ENCODE measurements at places on chromosomes 7 and 10.

DNA sequence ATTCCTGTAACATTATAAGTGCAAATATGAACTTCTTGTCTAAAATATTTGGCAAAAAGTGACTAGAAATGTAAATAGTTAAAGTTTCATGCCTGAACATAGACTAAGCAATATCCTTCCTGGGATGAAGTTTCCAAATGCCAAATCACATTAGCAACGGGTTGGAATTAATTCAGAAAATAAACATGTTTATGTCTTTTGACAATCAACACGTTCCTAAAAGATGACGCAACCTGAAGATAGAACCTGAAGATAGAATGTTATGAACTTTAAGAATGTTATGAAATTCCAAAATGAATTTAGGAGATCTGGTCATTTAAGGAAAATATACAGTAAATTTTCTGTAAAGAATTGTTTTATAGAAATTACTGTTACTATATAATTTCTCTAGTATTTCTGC lies 9.2 kb downstream of the LAMB4 start:
- no peak for DNase-seq

DNA sequence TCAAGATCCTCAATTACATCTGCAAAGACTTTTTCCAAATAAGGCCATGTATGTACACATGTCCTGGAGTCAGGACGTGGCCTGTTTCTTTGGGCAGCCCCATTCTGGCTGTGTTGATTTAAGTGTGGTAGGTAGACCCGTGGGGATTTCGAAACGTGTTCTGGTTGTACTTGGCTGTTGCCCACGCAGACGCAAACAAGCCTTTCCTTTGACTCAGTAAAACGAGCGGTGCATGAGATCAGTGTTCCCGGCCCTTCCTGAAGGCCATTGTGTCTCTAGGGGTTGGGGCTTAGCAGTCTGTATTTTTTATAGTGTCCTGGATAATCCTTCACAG lies 64.8 kb upstream of the DNAJB6 start:
- no peak for DNase-seq

GRCh38 chr10:78510566-78511323 lies 477.1 kb downstream of the RPS24 start:
- DNase-seq = no peak

DNA sequence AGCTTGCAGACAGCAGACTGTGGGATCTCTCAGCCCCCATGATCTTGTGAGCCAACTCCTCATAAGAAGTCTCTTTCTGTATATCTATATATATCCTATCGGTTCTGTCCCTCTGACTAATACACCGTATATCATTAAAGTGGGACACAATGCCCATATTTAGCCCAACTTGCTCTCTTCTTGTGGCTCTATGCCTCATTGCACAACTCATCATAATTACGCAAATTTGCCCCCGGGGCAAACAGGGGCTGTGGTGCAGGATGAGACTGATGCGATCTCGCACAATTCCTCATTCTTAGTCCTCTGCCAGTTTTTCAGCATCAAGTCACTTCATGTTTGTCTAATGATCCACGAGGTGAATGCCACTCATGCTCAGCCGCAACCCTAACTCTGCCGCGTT lies 183.2 kb downstream of the PRPF18 start:
- DNase-seq = no peak

- DNase-seq = peak; percentile 27
Measured at GRCh38 chr7:150621376-150621775, 10.8 kb downstream of the GIMAP6 start.

GRCh38 chr10:86377797-86378146 lies 11.2 kb upstream of the GRID1 start:
- DNase-seq = no peak

GRCh38 chr10:112914288-112914952 lies 35.6 kb upstream of the TCF7L2 start:
- no peak for DNase-seq

- no peak for DNase-seq
Measured at GRCh38 chr7:76023002-76023401, 24.8 kb downstream of the STYXL1 start.

DNA sequence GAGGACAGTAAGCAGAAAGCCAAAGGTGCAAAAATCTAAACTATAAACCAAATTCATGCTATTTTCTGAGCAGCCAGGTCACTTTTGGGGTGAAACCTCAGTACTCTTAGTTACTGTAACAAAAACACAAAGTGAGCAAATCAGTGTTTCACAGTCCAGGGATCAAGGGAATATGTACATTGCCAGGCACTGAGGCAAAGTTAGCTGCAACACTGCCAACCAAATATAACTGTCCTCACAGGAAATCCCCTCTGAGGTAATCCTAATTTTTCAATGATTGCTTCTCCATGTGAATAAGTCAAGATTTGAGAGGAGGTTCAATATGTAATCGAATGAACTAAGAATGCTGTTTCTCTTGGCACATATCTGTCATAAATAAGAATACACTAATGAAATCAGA lies 229.7 kb downstream of the TSPAN12 start:
- no peak for DNase-seq

DNA sequence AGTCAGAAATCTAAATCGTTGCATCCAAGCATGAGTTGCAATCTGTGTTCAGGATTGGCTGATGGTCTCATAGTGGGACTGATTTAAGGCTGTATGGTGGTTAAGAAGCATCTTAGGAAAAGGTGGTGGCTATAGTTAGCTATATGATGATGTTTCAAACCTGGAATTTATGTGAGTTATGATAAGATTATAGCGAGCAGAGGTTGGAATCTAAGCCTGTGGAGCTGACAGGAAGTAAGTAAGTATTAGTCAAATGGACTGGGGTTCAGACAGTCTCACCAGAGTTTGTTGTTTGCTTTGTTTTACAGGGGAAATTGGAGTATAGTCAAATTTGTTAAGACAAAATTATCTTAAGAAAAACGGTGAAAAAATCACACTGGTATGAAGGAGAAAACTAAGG lies 56.7 kb downstream of the ANKRD7 start:
- no peak for DNase-seq

DNA sequence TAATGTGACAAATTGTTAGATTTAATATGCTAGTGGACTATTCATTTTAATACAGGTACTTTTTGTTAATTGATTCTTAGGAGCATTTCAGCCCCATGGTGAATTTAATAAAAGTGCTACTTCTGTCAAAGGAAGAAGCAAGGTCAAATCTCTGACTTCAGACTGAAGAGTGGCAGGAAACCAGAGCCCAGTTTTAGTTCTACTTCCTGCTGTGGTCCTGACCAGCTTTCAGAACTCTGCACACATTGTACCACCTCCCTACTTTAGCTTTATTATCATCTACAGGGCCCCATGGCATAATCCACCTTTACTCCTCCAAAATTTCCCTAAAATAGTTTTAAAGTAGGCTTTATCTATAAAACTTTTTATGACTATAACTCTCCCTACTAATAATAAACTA lies 33.7 kb downstream of the CTTNBP2 start:
- DNase-seq = no peak

DNA sequence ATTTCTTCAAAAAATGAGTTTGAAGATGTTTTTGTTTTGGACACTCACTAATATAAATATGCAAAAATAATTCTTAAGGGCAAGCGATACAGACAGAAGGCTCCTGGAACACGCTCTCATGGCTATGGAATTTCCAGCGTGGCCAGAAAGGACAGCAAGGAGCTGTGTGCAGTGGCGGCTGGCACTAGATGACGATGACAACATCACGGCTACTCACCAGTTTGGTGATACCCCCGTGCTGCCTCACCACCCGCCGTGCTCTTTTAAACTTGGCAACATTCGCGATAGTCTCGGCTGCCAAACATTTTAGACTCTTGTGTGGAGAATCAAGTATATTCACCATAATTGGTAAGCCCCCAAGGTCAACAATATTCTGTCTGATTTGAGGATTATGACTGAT lies 54.9 kb downstream of the ODAD2 start:
- DNase-seq = no peak

GRCh38 chr7:70288781-70289456 lies 690.6 kb downstream of the AUTS2 start:
- DNase-seq = no peak

DNA sequence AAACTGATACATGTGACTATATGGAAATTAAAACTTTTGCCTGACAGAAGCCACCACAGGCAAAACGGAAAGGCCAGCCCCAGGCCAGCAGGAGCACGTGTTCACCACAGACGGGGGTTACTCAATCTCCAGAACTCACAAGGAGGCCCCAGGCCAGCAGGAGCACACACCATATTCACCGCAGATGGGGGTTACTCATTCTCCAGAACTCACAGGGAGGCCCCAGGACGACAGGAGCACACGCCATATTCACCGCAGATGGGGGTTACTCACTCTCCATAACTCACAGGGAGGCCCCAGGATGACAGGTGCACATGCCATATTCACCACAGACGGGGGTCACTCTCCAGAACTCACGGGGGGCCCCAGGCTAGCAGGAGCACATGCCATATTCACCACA lies 61.5 kb downstream of the NKX6-2 start:
- no peak for DNase-seq

- no peak for DNase-seq
Measured at GRCh38 chr7:138958391-138958956, 22.7 kb downstream of the KIAA1549 start.

- DNase-seq = no peak
Measured at GRCh38 chr10:110103921-110104461, 96.2 kb downstream of the ADD3 start.

DNA sequence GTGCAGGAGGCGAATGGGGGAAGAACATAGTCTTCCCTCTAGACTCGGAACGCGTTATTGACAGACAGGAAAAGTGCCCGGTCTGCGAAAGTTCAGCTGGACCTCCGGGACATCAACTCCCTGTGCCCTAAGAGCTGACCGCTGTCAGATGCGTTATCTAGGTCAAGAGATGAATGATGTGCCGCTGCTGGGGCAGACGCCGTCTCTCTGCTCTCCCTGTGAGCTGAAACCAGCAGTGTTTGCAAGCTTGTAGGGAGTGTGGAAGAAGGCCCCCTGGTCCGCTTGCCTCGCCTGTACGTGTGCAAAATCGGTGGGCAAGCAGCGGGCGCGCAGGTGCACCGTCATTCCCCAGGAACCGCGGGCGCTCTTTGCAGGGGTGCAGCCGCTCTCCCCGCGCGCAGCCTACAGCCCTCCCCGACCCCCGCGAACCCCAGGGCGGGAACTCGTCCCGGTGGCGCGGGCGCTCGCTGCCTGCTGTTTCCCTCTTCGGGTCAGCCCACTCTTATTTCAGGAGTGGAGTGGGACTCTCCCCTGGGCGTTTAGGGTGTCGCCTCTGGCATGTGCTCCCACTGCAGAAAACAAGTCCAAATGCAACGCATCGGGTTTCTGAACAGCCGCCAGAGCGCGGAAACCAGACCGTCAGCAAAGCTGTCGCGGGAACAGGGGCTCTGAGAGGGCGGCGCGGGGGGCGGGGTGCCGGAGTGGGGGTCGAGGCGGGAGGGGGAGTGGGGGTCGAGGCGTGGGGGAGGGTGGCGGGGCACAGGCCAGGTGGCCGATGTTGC lies 1.8 kb upstream of the PFKFB3 start:
- DNase-seq = peak; percentile 45

DNA sequence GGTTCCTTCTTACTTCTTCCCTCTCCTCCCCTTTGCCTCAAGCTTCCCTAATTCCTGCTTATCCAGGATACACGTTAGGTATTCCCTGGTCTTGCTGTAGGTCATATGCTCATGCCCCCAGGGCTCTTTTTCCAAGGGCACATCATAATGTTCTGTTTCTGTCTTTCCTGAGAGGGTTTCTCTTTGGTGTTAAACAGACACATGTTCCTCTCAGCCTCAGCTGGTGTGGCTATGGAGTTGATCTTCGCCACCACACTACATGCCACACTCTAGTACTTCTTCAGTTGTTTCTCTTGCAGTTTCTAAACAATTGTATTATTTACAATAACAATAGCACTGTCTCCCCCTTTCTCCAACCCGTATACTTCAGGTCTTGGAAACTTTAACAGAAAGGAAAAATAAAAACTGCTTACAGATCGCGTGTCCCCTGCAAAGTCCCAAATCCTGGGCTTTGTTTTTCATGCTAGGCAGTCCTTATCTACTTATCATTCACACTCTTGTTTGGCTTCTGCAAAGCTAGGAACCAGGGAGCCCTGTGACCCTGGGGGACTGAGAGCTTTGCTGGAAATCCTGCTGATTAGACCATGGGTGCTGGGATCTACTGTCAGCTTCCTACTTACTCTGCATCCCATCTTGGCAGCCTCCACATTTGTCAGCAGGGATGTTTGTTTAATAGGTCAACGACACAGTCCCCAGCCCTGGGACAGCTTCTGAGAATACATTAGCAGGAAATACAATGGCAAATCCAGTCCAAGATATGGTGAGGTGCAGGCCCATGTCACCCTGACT lies 193.9 kb upstream of the BMPER start:
- DNase-seq = no peak

GRCh38 chr7:134752006-134752760 lies 27.3 kb upstream of the CALD1 start:
- DNase-seq = no peak

GRCh38 chr7:26760501-26760900 lies 103.9 kb downstream of the SKAP2 start:
- DNase-seq = no peak

GRCh38 chr7:52838981-52839411 lies 196.4 kb upstream of the POM121L12 start:
- no peak for DNase-seq

DNA sequence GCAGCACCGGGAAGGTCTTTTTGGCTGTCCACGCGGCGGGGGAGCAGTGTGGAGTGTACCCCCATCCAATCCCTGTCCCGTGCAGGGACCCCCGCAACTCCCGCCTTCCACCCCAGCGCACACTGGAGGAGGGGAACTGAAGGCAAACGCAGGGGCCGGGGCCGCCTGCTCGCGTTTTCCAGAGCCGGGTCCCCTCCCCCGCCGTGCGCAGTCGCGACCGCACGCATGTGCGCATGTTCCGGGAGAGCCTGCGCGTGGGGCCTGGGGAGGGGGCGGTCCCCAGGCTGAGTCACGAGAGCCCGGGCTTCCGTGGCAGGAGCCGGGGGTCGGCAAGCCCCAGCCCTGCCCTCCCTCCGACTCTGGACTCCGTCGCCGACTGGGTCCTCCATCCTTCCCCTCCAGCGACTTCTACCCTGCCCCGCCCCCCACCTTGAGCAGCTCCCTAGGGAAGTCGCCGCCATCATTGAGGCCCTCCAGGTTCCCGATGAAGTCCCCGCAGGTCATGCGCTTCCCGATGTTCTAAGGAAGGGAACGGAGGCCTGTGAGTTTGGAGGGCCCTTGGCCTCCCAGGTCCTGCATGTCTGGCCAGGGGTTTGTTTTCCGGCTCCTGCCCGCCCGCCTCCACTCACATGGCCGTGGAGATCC lies 8.0 kb downstream of the PSD start:
- peak; percentile 67 for DNase-seq

DNA sequence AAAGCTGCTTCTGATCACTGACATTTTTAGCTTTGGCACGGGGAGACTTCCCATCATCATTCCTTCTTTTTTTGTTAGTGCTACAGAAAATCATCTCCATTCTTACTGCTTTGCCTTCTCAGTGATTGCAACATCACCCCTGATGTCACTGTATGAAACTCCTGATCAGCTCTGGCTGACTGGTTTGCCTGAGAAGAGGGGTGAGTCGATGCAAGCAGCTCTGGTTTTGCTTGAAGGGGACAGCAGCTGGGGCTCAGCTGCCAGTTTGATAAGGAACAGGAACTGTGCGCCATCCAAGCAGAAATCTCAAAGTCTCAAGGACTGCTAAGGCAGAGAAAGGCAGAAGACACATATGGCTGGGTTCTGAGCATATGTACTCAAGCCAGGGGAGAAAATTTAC lies 808.5 kb upstream of the CELF2 start:
- no peak for DNase-seq

- no peak for DNase-seq
Measured at GRCh38 chr7:27933671-27934565, 194.0 kb downstream of the TAX1BP1 start.

- DNase-seq = no peak
Measured at GRCh38 chr7:131292141-131292905, 35.4 kb upstream of the MKLN1 start.

All from stimulated activated CD4-positive, alpha-beta T cell treated with anti-CD3 and anti-CD28 coated beads, Interleukin-1b, Interleukin-23, amount 100 ng/mL, for 48 hours (primary cell).